Inflammatory macrophage treated with lipopolysaccharide for 4 hours (primary cell): ENCODE measurements at places on chromosomes 11 and 22.

GRCh38 chr11:86507249-86507845 is 132.7 kb downstream of the CCDC81 start:
- DNase-seq, result no peak

- DNase-seq, result no peak
Observed at GRCh38 chr22:30249049-30250038, 2.8 kb upstream of the LIF start.

- DNase-seq, result no peak
Observed at GRCh38 chr22:36976606-36977005, 42.6 kb downstream of the TST start.

GRCh38 chr11:91686700-91687099 is 537.9 kb upstream of the FAT3 start:
- no peak for DNase-seq

DNA sequence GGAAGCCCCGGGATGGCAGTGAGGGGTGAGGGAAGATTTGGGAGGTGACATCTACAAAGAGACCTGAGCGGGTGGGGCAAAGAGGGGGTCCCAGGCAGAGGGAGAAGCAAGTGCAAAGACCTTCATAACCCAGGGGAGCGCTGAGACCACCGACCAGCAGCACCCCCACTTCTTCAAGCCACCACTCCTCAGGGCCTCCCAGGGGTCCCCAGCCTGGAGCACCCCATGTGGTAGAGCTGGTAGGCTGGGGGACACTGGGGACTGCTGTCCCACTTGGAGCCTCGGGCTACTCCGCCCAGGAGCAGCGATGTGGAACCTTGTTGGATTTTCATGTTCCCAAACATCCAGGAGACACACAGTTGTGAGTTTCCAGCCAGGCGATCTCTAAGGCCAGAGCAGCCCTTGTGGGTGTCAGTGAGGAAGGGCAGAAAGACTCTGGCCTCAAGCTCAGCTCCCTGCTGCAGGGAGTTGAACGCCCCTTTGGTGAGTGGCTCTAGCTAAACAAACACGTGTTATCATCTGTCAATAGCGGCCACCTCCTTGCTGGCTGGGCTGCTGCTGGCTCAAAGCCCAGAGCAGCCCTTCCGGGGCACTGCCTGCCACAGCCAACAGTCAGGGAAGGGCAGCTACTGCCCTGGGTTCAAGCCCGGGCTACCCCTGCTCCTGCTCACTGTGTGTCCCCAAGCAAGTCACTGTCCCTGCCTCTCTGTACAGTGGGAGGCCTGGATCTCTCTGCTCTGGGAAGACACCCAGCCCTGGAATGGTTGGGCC is 25.7 kb upstream of the CHKA start:
- DNase-seq, result no peak

DNA sequence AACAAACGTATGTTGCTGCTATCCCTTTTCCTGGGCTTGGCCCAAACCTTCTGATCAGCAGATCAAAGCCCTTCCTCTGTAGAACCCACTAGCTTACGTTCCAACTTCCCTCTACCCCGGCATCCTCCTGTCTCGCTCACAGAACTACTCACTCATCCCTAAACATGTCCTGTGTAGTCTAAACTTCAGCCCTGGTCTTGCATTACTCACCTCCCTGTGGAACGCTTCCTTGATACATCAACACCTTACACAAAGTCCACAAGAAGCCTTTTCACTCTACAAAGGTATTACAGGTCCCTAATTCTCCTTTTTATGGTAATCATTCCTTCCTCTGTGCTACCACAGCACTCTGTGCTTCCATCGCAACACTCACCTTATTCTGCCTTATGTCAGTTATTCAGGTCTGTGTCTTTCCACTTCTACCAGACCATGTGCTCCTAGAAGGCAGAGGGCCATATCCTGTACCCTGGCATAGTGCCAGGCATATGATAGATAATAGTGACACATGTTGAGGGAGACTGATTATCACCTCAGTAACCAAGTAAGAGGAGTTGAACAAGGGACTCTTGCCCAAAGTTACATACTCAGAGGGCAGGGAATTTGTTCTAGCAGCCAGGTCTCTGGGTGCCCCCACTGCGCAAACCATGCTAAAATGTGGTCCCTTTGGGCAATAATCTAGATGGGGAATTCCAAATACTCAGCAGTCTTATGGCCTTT is 41.6 kb downstream of the USP35 start:
- DNase-seq, result no peak

DNA sequence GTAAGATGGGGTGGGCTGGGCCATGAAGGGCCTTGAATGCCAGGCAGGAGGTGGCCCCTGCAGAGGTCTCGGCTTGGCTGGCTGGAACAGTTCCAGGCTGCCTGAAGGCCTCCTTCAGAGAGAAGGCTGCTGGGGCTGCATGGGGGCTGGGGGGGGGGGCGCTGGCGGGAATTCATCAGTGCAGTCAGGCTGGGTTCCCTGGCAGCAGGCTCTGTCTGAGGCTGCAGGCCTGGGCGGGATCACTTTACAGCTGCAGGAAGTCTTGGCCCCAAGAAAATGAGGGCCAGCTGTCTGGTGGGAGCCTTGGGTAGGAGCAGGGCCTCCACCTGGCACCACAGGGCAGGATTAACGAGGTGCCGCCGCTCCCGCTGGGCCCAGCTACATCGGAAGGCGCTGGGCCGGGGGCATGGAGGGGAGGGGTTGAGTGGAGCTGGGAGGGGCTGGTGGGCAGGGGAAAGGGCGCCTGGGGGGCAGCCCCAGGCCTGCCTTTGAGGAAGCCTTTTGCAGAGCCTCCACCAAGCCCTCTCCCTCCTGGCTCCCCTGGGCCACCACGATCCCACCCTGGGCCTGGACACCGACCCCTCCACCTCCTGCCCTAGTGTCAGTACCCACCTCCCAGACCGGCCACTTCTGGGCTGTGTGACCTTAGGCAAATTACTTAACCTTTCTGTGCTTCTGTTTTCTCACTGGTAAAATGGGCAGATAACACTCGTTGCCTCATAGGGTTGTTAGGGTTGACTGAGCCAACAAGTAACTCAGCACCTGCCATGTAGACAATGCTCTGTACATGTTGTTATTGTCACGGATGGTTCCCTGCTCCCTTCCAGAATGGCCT is 31.0 kb upstream of the HMOX1 start:
- DNase-seq, result no peak

GRCh38 chr11:47918370-47918690 is 62.0 kb upstream of the PTPRJ start:
- DNase-seq, result no peak

GRCh38 chr22:37337204-37337943 is 55.1 kb downstream of the CYTH4 start:
- no peak for DNase-seq

GRCh38 chr11:75476739-75477613 is 44.0 kb upstream of the KLHL35 start:
- DNase-seq, result no peak

- no peak for DNase-seq
Observed at GRCh38 chr11:71542382-71542781, 4.6 kb downstream of the KRTAP5-8 start.

DNA sequence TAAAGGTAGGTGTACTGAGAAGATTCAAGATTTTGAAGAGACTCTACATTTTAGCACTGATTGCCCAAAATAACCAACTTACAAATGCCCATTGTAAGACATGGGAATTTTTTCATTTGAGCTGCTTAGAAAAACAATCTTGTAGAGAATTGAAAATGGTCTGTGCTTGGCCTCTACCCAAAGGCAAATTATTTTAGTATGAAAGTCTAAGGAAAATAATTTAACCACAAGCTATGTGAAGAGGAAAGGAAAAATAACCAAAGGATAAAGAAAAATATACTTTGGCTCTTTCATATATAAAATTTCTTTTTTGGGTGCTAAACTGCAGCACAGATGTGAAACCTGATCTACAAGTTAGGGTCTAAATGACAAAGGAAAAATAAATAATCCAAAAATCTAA is 54.9 kb downstream of the ME3 start:
- no peak for DNase-seq

DNA sequence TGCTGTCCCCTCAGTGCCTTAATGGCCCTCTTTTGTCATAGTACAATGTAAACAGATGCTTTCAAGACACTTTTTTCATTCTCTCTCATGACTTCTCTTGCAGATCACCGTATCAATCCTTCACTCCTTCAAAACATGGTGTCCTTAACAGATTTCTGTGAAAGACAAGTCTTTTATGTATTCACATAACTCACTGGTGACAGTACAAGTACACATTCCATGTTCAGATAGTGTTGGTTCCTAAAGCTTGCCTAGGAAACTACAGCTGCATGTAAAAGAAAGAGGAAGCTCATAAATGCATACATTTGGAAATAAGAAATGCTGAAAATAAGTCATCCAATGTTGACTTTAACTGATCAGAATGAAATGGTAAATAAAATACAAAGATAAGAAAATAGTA is 5.0 kb upstream of the OR52E6 start:
- DNase-seq, result no peak

DNA sequence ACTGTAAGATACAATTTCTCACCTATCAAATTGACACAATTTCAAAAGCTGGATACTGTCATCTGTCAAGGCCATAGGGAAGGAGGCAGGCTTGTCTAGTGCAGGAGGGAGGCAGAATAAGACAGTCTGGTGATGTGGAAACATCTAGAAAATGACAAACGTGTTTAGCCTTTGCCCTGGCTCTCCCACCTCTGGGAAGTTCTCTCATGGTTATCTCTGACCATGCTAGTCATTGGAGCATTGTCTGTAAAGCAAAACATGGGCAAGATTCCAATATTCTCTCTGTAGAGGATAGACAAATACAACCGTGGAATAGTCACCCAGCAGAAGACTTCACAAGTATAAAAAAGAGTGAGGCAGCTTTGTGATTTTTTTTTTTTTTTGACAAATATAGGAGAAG is 9.1 kb upstream of the SERHL2 start:
- DNase-seq, result no peak

GRCh38 chr11:66849501-66850234 is 6.4 kb downstream of the RCE1 start:
- no peak for DNase-seq
